ENCODE measurements at places on chromosomes 7 and 10. TPM values are rescaled to one million over a fixed set of nuclear protein-coding genes. Genes with fewer than 3 reads are reported as not detected.
A peak's percentile ranks its signal among the peaks of the same experiment; 100 is the strongest.

DNA sequence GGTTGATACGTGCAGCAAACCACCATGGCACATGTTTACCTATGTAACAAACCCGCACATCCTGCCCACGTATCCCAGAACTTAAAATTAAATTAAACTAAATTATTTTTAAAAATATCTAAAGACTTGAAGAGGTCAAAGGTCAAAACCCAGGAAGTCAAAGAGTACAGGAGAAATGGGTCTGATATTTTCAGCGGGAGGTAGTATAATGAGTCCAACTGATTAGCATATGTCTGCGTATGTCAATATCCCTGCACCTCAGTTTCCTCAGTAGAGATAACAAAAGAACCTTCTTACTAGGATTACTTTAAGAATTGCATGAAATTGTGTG, 133.0 kb downstream of the TMEM26 start:
- no peak for DNase-seq

DNA sequence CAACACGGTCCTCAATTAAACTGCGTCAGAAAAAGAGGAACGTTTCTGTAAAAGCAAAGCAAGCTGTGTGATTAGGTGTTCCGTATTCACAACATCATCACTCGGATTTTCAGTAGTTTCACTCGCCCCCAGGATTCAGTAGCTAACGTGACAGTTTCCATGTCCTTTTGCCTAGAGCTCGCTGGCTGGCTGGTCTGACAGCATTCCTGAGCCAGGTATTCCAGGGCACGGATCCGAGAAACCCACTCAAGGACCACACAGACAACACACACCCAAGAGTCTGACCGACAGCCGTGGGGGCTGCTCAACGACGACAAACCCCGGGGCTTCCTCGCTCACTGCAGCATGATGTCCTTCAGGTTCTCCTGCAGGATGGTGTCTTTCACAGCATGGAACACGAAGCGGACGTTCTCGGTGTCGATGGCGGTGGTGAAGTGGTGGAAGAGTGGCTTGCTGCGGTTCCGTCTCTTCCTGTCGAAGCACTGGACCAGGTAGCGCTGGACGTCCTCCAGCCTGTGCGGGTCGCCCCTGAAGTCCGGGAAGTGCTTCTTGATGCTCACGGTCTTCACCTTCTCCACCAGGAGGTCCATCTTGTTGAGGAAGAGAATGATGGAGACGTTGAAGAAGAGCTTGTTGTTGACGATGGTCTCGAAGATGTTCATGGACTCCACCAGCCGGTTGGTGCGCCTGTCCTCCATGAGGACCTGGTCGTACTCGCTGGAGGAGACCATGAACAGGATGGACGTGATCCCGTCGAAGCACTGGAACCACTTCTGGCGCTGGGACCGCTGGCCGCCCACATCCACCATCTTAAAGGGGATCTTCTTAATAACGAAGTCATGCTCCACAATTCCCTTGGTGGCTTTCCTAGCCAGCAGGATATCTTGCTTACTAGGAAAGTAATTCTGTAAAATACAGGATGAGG, 43.1 kb downstream of the AMZ1 start:
- no peak for DNase-seq

PRRT4 gene
- 42.4 TPM for total RNA-seq

DNA sequence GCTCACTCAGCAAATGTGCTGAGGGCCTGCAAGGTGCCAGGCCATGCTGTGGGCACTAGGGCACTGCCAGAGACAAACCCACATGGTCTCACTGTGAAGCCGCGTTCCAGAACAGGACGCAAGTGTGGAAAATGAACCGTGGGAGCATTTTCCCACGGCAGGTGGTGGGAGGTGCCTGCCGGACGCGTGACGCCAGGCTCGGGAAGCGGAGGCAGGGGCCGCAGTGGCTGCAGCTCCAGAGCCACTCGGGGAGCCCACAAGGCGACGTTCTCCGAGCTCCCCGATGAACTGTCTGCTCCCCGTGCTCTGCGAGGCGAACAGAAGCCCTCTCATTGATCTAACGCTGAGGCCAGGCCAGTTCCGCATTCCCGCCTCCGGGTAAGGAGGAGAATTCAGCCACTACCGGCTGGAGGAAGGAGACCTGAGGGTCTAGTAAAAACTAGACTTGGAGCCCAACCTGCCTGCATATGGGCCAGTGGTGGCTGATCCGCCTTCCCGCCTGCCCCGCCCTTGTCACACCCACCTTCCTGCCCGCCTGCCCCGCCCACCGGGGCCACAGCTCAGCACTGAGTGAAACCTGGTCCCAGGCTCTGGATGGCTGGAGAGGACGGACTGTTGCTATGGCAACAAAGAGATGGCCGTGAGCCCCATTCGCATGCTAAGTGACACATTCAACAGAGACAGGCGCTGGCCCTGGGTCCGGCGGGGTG, 13.1 kb downstream of the ADGRA1 start:
- DNase-seq = no peak

- no peak for DNase-seq
Measured at GRCh38 chr10:3270577-3271316, 98.2 kb upstream of the PITRM1 start.

- no peak for DNase-seq
Measured at GRCh38 chr7:138370956-138371355, 89.1 kb upstream of the TRIM24 start.

- DNase-seq = peak; percentile 88
Measured at GRCh38 chr7:133484086-133484485, 231.2 kb downstream of the EXOC4 start.

DNA sequence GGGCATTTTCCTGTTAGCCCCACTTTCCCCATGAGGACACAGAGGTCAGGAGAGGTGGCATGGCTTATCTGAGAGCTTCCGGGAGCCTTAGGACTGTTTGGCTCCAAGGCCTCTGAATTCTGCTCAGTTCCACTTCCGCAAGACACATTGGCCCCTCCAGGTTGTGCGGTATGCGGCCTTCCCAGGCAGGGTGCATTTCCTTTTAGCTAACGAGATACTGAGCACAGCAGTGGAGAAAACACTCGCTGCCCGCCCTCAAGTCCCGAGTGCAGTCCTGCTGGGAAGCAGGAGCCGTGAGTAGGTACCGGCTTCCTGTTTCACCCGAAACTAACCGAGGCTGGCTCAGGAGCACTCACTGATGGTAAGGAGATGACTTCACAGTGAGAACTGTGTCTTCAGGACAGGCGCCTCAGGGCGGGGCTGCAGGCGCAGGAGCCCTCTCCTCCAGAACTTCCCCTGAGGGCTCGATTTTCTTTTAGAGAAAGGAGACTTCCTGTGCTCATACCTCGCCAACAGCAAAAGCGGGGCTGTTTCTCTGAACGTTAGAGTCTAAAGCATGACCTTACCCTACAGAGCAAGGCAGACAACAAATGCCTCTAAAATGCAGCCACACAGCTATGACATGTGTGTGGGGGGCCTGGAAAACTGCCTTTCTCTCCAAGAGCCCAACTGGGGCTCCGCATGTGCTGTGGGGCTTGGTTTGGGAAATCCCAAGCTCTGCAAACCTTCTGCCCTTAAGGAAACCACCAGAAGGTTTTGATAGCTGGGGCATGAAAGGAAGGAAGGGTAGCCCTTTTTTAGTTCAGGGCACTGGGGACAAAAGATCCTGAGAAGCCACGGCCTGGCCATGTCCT, 25.9 kb downstream of the RGS10 start:
- DNase-seq = peak; percentile 47

DNA sequence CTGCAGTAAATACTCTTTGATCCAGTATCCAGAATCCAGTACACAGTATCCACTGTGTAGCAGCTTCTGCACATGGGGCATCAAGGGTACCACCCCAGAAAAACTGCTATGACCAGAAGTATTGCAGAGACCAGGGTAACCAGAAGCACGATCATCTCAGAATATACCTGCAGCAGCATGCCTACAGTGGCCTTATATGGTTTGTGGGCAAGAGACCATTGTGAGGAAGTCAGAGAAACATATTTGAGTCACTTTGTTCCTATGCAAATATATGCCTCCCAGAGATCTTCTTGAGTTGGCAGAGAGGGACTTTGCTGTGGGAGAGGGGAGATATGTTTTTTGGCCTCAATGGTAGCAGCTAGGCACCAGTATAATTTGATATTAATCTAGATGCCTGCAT, 206.4 kb upstream of the LRRTM3 start:
- DNase-seq = no peak

GRCh38 chr7:22375359-22376048, 18.6 kb upstream of the RAPGEF5 start:
- DNase-seq = no peak

AUTS2 gene
- total RNA-seq = 44.3 TPM

DNA sequence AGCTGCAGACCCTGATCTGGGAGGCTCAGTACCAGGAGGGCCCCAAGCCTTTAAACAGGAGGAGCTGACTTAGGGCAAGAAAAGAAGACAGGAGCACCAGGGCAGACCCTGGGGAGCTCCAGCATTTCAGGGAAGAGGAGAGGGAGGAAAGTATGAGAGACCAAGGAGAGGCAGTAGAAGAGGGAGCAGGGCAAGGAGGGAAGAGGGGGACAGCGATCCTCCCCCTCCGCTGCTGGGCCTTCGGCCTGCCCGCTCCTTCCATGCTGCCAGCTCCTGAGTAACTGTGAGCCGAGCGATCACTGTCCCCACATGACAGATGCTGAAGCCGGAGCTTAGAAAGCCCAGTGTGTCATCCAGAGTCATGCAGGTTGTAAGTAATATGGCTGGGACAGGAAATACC, 65.9 kb downstream of the ALOX5 start:
- no peak for DNase-seq

DNA sequence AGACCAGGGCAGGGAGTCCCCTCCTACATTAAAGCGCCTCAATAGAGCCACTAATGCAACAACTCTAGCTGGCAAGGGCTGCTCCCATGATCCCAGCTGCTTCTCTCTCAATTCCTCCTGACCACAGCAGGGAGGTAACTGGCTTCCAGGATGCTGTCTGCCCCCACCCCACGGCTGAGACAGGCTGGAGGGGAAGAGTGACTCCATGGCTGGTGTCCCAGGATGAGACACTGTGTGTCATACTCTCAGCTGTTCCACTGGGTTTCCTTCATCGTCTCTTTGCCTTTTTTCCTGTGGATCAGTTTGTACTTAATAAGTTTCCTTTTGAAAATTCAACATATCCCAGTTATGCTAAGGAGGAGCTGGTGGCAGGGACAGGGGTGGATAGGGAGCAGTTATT, 27.7 kb upstream of the MYH16 start:
- no peak for DNase-seq

- DNase-seq = no peak
Measured at GRCh38 chr10:42942279-42942950, 134.5 kb upstream of the RET start.

ABCB1 gene
- not detected for total RNA-seq

GRCh38 chr7:91046322-91047089, 217.7 kb upstream of the FZD1 start:
- peak; percentile 44 for DNase-seq

- DNase-seq = no peak
Measured at GRCh38 chr10:117534321-117535297, 7.9 kb upstream of the EMX2 start.

GRCh38 chr10:18659819-18660535, 746 bp downstream of the ARL5B start:
- peak; percentile 42 for DNase-seq

DNA sequence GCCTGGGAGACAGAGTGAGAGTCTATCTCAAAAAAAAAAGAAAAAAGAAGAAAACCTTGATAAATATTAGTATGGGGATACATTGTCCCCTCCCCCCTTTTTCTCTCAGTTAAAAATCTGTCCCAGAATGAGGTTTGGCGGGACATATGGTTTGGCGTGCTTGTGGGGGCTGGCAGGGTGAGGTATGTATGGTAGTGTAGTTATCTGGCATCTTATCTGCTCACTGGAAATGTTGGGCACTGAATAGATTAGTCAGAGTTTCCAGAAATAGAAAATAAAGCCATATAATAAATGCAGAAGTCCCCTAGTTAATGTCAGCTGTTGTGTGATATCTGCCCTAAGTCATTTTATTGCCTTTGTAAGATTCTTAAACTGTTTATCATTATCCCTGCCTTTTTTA, 397.5 kb upstream of the GALNT17 start:
- no peak for DNase-seq

DNA sequence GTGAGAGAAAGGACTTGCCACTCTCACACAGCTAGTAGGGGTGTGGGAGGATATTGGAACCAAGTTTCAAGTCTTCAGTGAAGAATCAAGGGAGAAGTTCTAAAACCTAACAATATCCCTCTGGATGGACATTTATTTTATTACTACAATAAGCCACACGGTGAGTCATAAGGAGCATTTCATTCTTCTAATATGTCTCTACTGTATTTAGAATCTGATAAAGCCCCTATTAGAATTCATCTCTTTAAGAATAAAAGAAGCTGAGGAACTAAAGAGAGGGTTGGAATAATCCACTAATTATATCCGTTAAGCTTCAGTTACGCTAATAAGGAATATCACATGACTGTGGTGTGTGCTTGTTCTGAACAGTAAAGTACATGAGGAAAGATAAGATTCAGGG, 40.9 kb upstream of the ATRNL1 start:
- DNase-seq = peak; percentile 42

- DNase-seq = peak; percentile 74
Measured at GRCh38 chr10:126147866-126148587, 240.2 kb downstream of the ADAM12 start.

RET gene
- total RNA-seq = 70.1 TPM

DNA sequence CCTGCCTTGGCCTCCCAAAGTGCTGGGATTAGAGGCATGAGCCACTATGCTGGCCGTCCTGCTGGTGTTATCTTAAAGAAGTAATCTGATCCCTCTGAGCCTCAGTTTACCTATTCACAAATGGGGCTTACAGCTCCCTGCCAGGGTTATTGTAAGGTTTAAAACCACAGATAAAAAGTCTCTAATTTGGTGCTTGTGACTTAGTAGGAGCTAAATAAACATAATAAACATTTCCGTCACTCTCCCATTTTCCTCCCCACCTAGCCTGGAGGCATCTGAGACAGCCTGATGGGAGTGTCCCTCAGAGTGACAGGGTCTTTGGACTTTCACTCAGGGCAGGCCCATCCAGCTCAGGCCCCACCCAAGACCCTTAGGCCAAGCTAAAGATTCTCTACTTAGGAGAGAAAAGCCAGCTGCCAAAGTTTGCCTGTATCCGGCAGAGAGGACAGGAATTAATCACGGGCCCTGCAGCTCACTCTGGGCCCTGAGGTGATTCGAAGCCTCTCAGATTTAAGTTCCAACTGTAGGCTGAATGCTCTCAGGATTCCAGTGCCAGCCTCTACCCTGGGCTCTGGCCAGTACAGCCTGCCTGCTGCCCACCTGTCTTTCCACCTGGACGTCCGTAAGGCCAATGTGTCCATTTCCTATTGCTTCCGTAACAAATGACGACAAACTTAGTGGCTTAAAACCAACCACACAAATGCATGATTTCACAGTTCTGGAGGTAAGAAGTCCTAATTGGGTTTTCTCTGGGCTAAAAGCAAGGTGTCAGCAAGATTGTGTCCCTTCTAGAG, 21.8 kb upstream of the DUSP5 start:
- DNase-seq = no peak

DNA sequence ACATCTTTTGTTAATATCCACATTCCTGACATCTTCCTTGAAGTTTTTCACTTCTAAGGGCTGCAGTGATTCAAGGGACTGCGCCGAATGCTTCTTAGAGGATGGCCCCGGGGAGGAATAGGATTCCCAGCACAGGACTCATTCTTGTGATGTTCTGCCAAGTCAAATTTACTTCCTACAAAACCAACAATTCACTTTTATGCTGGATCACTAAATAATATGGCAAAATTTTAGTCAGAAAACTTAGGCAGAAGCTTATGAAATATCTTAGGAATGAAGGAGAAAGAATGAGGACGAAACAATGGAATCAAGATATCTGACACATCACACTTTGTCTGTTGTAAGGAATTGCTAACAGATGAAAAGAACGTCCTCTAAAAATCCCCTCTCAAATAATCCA, 151.5 kb downstream of the JAZF1 start:
- DNase-seq = no peak

Measured in A673 (cell line).